Effector CD8-positive, alpha-beta T cell (primary cell): ENCODE measurements at places on chromosomes 13 and 19.
A peak's percentile ranks its signal among the peaks of the same experiment; 100 is the strongest.

DNA sequence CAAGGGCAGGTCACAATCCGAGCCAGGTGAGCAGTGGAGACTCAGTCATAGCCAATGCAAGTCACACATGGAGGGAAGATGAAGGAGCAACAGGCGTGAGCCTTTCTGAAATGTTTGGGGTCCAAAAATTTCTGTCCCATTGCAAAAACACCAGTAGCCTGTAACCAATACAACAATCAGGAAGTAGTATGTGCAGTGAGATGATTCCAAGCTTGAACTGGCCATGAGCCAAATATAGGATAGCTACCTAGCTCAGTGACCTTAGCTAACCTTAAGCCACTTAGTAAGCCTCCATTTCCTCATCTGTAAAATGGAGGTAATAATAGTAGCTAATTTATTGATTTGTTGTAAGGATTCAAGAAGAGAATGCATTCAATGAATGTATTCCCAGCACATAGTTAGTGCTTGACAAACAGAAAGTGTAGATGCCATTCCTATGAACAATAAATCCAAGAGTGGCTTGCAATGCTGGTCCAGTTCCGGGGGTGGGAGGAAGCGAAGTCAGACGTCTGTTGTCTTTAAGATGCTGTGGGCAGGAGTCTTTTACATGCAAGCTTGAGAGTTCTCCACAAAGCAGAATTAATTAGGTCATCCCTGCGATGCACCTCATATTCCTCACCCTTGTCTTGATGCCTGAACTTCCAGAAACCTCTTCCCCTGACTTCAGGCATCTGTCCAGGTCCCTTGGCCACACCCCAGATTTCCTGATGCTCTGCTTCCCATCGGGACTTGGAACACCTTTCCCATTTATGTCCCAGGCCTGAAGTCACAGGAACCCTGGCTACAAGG, 195.7 kb upstream of the UBL3 start:
- no peak for DNase-seq

- no peak for DNase-seq
These were observed 2.2 kb downstream of the APC2 start for GRCh38 chr19:1451916-1452801.

GRCh38 chr19:4774136-4774535, 17.4 kb upstream of the FEM1A start:
- DNase-seq = no peak

DNA sequence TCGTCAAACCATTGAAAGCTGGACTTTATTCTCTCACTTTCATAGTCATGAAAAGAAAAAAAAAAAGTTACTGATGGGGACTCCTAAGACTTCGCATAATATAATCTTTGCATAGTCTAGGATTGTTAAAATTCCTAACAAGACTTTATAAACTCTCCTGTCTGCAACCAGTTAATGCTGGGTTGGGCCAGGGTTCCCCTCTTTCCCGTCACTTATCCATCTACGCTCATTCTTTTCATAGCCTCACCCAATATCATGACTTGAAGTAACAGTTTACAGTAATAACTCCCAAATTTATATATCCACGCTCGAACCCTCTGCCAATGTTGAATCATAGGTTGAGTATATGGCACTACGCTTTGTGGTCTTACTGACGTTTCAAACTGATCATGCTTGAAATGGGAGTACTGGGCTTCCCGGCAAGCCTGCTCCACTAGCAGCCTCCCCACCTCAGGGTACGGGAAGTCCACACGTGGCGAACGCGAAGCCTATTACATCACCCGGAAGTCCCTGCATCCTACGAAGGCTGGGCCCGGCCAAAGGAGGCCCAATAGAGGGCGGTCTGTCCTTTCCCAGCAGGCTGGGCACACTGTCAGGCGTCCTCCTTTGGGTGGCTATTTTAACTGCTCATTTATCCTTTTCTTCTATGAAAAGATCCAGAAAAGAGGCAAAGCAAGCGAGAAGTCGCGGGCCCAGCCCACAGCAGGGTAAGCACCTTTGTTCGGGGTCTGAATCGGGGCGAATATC, 694 bp upstream of the ZNF460 start:
- DNase-seq = peak; percentile 66

DNA sequence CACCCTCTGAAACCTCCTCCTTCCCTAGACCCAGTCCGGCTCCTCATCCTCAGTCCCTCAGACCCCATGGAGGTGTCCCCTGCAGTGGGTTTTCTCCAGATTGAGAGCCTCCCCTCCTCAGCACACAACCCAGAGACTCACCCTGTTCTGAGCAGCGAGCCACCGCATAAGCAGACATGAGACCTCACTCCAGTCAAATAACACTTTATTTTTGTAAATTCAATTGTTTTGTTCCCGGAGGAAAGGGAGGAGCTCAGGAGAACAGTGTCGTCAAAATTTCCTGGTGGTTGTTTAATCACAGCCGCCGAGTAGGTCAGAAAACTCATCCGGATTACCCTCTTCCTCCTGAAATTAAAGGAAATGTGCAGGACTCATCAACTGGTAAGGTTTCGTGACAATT, 57.5 kb downstream of the ERICH4 start:
- DNase-seq = no peak

DNA sequence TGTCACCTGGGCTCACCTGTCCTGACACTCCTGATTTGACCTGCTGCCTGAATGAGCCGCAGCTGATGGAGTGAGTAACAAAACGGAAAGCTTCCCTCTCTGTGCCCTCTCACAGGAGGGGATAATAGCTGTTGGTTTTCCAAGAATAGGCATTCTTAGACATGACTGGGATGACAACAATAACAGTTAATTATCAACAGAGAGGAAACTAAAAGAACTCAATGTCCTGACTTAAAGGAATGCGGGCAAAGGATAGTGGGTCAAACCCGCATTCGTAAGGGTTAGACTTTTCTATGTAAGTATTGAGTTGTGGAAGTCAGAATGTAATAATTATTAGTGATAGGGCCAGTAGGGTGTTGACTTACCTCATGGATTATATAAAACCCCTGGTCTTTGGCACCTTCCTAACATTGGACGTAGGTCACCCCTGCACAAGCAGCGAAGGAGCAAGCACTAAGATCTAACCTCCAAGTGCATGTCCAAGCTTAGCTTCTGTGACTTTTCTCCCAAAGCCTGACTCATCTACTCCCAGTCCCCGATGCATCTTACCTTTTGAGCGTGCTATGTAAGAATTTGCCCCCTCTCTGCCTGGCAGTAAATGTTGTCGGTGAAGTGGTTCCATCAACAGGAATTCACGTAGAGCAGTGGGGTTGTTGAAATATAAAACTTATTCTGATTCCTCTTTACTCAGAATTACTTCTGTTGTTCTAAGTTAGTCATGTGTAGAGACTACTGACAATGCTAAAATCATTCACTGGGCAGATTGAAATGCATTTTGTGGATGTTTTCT, 442.3 kb downstream of the FGF9 start:
- no peak for DNase-seq

- DNase-seq = no peak
These were observed 496.8 kb downstream of the TDRD3 start for GRCh38 chr13:60893801-60894200.

DNA sequence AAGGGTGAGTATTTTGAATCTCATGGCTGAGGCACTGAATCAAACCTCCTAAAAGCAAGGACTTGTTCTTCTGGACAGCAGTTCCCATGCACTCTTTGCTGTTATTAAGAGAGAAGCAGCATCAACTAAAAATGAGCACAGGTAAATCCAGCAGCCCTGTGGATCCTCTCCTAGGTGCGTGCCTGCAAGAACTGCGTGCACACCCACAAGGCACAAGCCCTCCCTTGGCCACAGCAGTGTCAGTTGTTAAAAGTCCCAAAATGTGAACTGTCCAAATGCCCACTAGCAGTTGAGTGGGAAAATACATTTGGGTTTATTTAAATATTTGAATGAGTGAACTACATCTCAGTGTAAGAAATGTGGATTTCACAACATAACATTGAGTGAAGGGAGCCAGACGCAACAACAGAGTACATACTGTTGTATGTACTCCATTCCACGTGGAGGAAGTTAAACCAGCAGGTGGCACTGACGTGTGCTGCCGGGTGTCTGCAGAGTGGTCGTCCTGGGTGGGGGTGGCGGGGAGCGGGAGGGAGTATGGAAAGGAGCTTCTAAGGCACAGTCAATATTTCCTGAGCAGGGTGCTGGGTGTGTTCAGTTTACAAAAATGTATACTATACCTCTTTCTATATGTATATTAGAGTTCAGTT, 266.4 kb downstream of the NALCN start:
- DNase-seq = no peak

- no peak for DNase-seq
These were observed 107.7 kb upstream of the C1QTNF9B start for GRCh38 chr13:24004971-24005370.

DNA sequence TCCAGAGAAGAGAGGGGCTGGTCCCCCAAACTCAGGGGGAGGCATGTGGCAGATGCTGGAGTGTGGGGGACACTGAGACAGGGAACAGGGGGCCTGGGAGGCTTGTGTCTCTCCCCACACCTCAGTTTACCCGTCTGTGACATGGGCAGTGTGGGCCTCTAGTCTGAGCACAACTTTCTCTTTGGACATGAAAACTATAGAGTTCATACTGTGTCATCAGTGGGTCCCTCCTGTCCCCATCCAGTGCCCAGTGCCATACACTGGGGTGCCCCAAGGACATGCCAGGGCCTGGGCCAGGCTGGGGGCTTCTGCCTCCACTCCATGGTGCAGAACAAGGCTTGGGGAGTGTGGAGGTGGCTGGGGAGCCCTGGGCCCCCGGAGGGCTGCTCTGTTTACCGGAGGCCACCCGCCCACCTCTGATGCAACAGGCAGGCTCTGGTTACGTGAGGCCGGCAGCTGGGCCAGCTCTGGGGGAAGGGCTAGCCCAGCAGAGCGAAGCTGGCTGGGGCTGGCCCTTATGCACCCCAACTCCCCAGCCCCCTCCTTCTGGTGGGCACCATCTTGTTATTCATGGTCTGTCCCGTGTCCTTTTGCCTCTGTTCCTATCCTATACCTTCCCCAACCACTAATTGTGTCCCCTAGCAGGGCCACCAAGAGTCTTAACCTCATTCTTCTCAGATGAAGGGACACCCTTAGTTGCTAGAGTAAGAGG, 1.9 kb upstream of the MEF2B start:
- DNase-seq = no peak

DNA sequence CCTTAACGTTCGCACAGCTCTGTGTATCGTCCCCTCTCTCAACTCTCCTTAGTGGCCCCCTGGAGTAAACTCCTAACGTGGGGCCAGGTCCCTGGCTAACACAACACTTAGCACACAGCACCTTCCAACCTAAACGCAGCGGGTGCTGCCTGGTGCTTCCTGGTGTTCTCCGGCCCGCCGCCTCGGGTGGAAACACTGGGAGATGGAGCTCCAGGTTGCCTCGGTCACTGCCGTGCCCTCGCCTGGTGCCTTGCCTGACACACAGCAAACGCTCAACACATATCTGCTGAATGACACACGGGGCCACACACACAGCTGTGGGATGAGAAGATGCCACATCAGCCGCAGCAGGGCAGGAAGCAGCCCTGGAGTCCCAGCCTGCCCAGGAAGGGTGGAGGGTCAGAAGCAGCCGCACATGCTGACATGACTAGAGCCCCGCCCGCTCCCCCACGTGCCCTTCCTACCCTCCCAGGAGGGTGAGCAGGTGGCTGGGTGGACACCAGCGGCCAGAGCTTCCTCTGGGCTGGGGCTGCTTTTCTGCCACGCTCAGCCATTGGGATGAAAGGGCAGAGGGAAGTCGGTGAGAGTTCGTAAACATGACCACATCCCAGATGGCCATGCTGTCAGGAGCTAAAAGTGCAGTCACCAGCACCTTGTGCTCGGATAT, 6.6 kb downstream of the PEPD start:
- DNase-seq = no peak

DNA sequence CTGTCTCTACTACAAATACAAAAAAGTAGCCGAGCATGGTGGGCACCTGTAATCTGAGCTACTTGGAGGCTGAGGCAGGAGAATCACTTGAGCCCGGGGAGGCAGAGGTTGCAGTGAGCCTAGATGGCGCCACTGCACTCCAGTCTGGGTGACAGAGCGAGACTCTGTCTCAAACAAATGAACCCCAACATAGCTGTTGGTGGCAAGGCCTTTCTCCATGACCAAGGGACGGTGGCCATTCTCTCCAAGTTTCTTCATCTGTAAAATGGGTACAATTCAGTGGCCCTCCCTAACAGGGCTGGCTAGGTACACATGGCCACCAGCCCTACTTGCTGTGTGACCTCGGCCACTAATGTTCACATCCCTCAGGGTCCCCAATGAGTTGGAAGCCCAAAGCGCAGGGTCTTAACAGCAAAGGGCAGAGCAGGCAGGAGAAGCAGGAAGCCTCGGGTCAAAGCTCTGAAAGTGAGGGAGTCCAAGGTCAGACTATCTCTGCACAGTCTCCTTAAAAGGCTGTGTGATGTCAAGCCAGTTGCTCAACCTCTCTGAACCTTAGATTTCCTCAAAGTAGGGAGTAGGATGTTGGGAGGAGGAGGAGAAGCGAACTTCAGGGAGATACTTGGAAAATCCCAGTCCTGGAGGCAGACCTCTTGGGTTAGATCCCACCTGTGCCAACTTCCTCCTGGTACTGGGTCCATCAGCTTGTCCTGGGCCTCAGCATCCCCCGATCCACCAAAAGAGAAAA, 2.7 kb downstream of the JUND start:
- DNase-seq = peak; percentile 57

DNA sequence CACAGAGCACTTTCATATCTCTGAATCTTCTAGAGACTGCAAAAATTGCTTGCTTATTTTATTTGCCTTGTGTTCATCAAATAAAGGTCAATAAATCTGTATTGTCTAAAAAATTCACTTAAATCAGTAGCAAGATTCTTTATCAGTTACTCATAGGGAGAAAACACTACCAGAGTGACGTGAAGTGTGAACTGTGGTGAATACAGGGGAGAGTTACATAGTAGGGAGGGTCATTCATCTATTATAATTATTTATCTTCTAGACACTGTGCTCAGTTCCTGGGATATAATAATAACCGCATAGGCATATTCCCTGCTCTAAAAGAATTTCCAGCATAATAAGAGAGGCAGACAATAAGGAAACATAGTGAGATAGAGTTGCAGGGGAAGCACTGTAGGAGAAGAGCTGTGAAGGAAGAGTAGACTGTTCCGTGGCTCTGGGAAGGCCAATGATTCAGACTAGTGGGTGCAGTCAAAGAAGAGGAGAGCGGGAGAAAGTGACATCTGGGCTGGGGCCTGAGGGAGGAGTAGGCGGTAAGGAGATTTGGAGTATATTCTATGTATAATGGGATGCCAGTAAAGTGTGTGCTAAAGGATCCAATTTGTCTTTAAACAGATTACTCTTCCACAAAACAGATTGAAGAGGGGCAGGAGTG, 84.0 kb upstream of the TDRD3 start:
- DNase-seq = no peak

DNA sequence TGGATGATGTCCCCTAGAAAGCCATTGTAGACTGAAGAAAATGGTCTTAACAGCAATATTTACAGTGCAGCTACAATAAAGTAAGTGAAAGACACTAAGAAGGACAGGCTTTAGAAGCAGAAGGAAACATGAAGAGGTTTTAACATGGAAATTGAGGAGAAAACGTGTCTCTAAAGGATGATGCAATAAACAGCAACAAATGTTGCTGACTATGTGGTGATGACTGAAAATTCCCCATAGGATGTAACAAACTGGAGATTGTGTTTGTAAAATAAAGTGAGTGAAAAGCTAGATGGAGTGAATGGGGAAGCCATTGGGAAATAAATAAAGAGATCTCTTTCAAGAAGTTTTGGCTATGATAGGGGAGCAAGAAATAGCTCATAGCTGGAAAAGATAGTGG, 186.7 kb upstream of the IPO5 start:
- no peak for DNase-seq

GRCh38 chr13:113897161-113897560, 33.3 kb upstream of the GAS6 start:
- no peak for DNase-seq

- no peak for DNase-seq
These were observed 32.2 kb downstream of the C13orf46 start for GRCh38 chr13:113941571-113942191.
